ENCODE measurements at places on chromosomes 4 and X. TPM values are rescaled to one million over a fixed set of nuclear protein-coding genes. Genes with fewer than 3 reads are reported as not detected.

DNA sequence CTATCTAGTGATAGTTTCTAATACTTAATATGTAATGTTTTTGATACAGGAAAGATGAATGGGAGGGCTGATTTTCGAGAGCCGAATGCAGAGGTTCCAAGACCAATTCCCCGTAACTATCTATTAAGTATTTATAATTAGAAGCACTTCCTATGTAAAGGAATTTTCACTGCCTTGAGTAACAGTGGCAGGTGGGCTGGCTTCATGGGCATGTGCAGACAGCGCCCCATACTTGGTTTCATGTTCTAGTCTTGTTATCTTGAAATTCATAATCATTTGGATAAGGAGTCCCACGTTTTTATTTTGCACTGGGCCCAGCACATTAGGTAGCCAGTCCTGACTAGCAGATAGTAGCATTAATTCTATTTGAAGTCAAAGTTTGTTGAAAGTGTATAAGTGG, 1.7 kb downstream of the OCIAD1 start:
- no peak for DNase-seq

DNA sequence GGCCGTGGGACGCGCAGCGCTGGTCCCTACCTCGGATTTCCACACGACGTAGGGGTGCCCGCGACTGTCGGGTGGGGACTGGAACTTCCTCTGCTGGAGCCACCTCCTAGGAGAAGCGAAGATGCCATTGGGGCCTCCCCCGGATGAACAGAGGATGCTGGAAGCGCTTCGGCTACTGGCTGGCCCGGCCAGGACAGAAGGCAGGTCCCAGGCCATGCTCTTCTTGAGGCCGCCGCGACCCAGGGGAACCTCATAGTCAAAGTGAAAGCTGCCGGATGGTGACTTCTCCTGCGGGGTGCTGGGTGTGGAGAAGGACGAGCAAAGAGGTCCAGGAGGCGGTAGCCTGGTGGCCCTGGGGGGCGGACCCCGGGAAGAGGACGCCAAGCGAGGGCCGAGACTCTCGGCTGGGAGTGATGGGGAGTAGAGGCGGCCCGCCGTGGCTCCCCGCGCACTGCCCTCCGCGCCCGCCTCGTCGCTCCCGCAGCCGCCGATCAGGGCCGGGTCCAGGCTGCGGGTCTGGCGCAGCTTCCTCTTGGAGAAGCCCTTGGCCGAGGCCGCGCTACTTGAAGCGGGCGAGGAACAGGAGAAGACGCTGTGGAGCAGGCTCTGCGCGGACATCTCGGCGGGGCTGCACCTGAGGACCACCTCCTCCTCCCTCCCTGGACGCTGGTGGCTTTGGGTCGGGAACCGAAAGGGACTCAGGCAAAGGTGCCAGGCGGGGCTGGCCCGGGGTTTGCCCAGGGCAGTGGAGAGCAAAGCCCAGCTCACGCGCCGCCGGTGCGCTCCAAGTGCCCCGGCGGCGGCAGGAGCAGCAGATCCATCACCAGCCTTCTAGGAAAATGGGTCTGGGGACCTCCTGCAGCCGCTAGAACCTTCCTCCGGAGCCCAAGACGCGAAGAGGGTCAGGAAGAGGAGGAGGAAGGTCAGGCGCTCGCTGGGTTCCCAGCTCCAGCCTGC, 1.2 kb downstream of the ARHGAP6 start:
- DNase-seq = peak; percentile 2

DNA sequence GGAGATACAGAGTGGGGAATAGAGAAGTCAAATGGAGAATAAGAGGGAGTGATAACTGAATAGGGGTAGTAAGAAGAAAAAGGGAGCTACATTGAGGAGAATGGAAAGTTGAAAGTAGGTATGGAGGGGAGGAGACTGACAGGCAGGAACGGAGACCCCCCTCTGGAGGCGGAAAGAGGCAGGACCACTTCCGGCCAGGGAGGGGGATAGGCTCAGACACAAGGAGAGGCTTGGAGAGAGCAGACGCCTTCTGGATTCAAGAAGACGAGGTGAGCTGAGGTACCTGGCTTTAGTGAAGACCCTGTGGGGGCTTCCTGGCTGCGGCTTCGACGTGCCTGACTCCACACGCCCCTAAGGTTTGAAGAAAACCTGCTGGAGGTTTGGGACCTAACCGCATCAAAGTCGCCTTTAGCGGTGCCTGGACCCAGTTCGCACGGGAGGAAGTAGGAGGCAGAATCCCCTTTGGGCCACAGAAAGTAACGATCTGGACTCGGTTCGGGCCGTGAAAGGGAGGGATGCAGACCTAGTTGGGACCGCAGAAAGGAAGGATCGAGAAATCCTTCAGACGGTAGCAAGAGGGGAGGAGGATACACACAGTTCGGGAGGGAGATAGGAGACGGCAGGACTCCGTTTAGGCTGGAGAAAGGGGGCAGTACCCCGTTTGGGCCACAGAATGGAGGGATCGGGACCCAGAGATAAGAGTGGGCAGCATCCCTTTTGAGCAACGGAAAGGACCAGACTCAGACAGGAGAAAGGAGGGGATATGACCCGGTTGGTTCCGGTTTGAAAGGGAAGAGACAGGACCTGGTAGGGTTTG, at the start of gene TRO:
Gene TRO (plus strand): TSS at position 215 of the 817 bp plus-strand sequence. CDS start 1,423 bp downstream, outside the sequence.
- DNase-seq = no peak

DNA sequence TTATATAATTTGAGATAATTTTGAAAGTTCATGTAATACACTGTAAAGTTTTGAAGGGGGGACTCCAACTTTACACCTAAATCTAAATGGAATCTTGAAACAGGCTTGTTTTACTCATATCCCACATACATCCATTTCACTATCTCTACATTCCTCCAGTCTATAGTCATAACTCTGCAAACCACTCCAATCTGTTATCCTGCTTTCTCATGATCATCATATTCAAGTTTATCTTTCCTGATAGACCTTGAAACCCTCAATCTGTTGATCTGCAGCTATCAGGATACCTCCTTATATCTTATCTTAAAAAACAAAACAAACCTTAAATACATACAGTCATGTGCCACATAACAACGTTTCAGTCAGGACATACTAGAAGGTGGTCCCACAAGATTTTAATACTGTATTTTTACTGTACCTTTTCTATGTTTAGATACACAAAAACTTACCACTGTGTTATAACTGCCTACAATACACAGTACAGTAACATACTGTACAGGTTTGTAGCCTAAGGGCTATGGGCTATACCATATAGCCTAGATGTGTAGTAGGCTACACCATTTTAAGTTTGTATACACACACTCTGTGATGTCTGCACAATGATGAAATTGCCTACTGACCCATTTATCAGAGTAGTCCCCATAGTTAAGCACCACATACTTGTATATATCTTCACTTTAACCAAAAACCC, 14.0 kb downstream of the CHIC2 start:
- DNase-seq = peak; percentile 72

The SSX2B gene
- total RNA-seq = not detected

The MMRN1 gene
- 0.17 TPM for total RNA-seq

DNA sequence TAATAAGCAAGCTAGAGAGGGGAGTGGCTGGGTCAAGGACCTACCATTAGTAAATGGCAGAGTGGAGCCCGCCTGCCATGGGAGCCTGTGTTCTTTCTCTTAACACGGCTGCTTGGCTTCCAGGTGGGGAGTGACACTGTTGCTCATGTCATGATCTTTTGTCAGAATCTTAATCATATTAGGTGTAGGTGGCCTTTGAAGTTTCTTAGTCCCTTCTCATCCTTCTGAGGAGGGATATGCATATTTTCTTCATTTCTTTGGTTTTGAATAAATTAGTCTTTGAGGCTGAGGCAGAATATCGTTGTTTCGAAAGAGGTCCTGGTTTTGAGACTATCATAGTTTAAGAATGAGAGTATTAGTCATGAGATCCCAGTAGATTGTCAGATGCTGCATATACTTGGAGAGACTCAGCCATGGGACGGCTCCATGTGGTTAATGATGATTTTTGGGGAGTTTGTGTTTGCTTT, 28.9 kb downstream of the SNX25 start:
- DNase-seq = peak; percentile 83

- DNase-seq = no peak
Observed at GRCh38 chrX:48493890-48494364, 14.9 kb upstream of the PORCN start.

GRCh38 chrX:134251241-134251640, 14.3 kb downstream of the CCDC160 start:
- no peak for DNase-seq

GRCh38 chr4:137249112-137249511, 283.2 kb downstream of the PCDH18 start:
- DNase-seq = no peak

- DNase-seq = no peak
Observed at GRCh38 chrX:66042307-66043077, 2.6 kb upstream of the VSIG4 start.

The MND1 gene
- total RNA-seq = 1.0 TPM

The IL9R gene
- 0.14 TPM for total RNA-seq

The PPP4R3C gene
- total RNA-seq = not detected

GRCh38 chr4:182215148-182215547, 28.1 kb upstream of the TENM3 start:
- DNase-seq = peak; percentile 70

Measured in astrocyte (in vitro differentiated cells and primary cell).